ENCODE measurements at places on chromosomes 12 and 14.

DNA sequence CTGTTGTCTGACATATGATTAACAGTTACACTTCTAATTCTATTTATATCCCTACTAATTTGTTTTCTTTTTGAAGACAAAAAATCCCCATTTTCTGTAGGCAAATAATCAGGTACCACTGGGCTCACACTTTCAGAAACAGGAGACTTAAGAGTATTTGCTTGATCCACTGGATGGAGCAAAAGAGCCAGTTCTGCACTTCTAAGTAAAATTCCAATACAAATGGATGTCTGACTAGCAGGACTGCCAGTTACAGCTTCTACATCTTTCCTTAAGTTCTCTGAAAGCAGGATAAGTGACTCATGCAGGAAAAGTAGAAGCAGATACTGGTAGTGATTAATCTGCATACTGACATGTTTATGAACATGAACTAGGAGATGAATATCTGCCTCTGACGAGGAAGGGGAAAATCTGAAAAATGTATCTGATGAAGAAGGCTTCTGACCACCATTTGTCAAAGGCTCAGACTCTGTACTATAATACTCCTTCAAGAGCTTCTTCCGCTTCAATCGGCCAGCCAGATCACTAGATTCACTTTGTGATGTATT, 73.8 kb upstream of the ANKS1B start:
- DNase-seq, result peak; percentile 66

GRCh38 chr12:121678716-121679300, 9.4 kb upstream of the MORN3 start:
- DNase-seq, result no peak

- no peak for DNase-seq
Measured at GRCh38 chr14:24669651-24670050, 35.7 kb upstream of the GZMB start.

DNA sequence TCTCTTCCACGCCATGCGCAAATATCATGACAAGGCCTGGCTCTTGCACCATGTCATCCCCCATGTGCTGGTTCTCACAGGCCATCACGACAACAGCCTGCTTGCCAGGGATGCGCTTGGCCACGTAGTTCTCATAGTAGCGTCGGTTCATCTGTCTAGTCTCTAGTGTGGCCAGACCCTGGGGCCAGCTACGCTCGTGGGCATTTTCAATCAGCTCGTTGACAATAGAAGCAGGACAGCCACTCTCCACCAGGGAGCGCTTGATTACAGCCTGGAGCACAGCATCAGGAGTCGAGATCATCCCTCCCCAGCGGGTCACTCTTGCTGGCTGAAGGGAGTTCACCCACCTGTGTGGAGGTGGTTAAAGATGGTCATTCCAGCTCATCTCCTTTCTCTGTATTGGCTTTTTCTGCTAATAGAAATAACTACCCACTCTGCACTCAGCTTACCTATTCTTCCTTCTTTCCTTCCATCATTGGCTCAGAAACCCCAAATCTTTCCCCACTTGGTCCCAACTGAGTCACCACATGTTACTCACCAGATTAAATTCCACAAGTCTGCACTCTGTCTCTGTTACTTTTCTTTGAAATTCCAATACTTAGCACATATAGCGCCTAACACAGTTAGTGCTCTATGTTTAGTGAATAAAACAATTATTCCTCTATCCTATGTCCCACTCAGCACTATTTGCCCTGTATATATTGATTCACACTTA, 15.1 kb downstream of the RNF41 start:
- DNase-seq, result no peak

GRCh38 chr12:47376927-47377326, 297.2 kb upstream of the AMIGO2 start:
- DNase-seq, result no peak

DNA sequence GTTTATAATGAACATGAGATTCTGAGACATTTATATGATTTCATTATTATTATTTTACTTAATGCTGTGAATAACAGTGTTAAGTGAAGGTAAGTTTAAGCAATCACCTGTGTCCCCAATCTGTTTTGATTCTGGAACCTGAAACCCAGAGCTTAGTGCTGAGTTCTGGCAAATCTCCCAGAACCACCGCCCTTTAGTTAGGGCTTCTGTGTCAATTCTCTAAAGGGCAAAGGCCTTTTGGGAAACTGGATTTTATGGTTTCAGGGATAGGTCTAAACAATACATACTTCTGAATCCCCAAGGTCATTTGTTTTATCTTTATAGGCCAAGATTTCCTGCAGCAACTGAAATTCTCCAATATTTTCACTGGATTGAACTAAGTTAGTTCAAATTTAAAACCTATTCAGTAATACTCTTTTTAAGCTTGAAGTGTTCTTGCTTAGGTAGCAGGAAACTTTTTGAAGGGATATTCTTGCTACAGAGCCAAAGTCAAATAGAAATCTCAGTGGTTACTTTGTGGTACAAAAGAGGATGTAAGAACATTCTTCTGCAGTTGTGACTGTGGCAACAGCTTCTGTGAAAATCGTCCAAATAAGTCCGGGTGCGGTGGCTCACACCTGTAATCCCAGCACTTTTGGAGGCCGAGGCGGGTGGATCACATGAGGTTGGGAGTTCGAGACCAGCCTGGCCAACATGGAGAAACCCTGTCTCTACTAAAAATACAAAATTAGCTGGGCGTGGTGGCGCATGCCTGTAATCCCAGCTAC, 10.0 kb upstream of the PKP2 start:
- DNase-seq, result no peak

DNA sequence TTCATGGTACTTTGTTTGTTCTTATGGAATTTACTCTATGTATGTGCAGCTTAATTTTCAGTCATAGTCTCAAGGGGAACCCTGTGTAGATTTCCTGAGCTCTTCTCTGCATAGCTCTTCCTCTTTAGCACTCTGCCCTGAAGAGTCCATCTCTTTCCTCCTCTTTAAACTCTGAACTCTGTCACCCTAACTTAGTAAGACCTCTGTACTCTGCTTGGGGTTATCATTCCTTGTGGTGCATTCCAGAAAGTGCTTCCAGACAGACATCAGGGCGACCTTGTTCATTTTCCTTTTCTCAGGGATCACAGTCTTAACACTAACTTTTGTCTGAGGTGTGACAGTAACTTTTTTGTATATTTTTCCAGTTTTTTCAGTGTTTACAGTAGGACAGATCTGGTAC, 179.3 kb downstream of the RAD51B start:
- DNase-seq, result no peak

DNA sequence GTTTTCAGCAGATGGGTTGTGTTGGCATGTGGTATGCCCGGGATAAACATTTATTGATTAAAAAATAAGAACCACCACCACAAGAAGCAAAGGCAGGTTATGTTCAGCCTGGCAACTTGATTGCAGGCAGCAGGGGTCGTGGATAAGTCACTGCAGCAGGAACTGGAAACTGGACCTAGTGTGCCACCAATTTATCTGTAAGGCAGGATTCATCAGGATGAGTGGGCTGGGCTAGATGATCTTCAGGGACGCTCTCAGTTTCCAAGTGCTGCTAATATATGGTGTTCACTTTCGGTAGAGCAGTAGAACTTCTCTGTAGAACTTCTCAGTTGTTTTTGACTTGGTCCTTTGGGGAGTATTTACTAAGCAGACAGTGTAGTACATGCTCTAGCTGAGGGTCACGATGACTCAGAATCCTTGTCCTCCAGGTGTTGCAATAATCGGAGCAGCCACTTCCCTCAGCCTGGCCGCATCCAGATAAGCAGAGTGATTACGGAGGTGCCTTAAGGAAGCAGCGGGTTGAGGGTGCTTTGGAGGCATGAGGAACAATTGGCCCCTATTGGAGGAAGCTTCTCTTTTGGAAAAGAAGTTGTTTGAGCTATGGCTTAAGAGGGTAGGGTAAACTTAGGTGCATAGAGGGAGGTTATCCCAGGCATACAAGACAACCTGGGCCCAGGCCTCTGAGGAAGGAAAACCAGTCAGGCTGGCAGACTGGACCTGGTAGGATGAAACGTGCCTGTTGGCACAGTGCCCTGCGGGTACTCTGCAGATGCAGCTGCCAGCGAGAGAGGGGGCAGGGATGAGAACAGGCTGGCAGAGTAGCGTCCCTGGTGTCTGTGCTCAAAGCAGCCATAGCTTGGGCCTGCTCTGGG, 104.0 kb downstream of the GPR135 start:
- DNase-seq, result no peak

- no peak for DNase-seq
Measured at GRCh38 chr12:109624467-109624866, 50.9 kb downstream of the MVK start.

DNA sequence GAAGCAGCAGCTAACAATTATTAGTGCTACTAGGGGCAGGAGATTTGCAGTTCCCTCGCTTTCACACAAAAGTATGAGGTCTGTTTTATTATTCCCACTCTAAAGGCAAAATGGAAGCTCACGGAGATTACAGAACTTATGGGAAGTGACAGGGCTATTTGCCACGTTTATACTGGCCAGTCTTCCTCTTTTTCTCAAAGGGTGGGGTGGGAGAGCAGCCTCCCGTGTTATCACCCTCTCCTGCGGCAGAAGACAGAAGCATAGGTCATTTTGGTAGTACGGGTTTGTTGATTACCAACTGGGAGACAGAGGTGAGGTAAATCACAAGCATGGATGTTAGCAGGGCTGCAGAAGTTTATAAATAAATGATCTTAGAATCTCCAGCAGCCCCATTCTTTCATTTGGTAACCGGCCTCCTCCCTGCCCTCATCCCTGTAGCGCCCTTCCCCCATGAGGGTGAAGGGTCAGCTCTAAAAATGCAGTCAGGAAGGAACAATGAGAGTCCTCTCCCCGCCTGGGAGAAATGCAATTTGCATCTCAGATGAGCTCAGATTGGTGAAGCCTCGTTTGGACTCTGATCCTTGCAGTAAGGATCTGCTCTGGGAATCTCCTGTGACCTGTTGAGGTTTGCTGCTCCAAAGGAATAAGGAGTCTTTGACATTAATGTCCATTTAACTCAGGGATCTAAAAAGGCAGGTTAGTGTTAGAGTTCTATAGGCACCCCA, 44.7 kb upstream of the SINHCAF start:
- no peak for DNase-seq

GRCh38 chr14:72503696-72504368, 390.1 kb downstream of the DPF3 start:
- DNase-seq, result no peak

DNA sequence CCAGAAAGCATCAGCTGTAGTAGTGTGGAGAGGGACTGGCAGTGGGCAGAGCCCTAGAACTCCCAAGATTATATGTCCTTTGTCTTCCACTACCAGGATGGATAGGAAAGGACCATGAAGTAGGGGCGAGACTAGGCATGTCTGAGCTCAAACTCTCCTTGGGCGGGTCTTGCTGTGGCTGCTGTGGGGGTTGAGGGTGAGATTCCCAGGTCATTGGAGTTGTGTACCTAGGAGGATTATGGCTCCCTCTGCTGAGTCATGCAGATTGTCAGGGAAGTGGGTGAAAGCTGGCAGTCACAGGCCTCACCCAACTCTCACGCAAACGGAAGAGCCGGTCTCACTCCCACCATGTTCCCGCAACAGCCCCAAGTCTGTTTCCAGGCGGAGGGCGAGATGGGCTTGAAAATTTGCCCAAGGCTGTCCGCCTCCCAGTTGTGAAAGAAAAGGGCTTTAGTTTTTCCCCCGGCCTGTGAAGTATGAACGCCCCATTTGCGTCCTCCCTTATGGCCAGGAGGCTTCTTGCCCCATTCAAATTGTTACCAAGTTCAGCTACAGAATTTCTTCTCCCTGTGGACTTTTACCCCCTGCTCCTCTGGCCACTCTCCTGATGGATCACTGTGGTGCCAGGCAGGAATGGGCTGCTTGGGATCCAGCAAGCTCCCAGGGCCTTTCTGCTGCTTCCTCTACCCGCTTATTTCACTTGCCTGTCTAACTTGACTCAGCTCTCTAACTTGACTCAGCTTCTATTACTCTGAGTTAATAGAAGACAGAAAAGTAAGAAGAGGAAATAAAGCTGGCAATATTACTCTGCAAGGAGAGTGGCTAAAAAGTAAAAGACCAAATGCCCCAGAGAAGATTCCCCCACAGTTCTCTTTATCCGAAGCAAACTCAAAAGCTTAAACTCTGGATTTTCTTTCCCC, 159.3 kb downstream of the SLC2A13 start:
- no peak for DNase-seq

DNA sequence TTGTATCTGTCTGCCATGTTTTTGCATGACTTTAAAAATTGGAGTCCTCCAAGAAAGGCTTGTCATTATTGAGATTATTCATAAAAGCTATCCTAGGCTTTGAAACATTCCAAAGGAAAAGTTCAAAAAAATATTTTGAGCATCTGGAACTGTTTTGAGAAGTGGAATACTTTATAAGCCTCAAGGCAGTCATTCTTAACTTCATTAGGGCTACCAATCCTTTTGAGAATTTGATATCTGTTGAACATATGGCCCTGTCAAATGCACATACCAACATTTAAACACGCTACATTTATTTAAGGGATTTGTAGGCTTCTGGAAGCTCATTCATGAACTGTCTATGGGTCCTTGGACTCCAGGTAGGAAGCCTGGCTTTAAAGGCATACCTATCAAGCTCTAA, 77.0 kb downstream of the TMEM117 start:
- peak; percentile 15 for DNase-seq

GRCh38 chr14:101113835-101114725, 210.6 kb upstream of the RTL1 start:
- no peak for DNase-seq

DNA sequence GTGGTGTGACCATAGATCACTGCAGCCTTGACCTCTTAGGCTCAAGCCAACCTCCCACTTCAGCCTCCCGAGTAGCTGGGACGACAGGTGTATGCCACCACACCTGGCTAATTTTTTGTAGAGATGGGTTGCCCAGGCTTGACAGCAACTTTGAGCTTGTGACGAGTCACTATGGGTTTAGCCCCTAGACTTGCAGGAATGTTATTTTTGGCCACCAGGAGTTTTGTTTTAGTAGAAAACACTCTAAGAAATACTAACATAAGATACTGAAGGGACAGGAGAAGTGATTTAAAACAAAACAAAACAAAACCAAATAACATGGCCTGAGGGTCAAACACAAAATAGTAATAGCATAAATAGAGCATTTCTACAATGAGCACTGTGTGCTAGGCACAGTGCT, 26.4 kb downstream of the SETD3 start:
- no peak for DNase-seq

GRCh38 chr12:63068857-63069442, 82.1 kb downstream of the AVPR1A start:
- DNase-seq, result peak; percentile 61

DNA sequence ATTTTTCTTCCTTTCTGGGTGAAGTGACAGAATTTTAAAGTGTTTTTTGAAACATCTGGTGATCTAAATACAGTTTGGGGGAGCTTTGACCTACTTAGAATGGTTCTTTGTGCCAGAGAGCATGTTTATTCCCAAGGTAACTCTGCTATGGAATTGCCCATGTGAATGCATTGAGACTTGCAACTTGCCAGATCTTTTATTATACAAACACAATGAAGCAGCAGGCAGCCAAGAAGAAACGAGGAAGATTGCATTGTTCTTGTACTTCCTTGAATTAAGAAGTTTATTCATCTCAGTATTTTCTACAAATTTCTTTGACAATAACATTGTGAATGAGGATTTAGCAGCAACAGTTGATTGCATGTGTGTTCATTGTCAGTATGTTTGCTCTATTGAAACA, 55.5 kb downstream of the FGD4 start:
- DNase-seq, result no peak
